ENCODE measurements at places on chromosomes 5 and 9.

- no peak for DNase-seq
Observed at GRCh38 chr9:80873861-80874260, 815.5 kb downstream of the TLE1 start.

GRCh38 chr5:119426057-119426456, 26.2 kb upstream of the HSD17B4 start:
- no peak for DNase-seq

GRCh38 chr9:74528207-74528606, 31.1 kb downstream of the RORB start:
- no peak for DNase-seq

- no peak for DNase-seq
Observed at GRCh38 chr5:149408252-149409099, 29.4 kb upstream of the IL17B start.

GRCh38 chr5:98428806-98429205, 344.7 kb upstream of the RGMB start:
- no peak for DNase-seq

GRCh38 chr9:70502690-70503089, 88.2 kb upstream of the KLF9 start:
- no peak for DNase-seq

All from CD4-positive, alpha-beta T cell treated with Interleukin-10 for 1 hour (primary cell).